CD4-positive, CD25-positive, alpha-beta regulatory T cell (primary cell): ENCODE measurements at places on chromosomes 4 and X. TPM values are rescaled to one million over a fixed set of nuclear protein-coding genes. Genes with fewer than 3 reads are reported as not detected.
A peak's percentile ranks its signal among the peaks of the same experiment; 100 is the strongest.

GRCh38 chr4:126124818-126125217 is 810.1 kb downstream of the FAT4 start:
- DNase-seq: no peak
- no peaks in the 10 kb centered on the region for H3K36me3 ChIP-seq
- H3K27ac ChIP-seq: no peak overlapping the region
- H3K27me3 ChIP-seq: no peaks in the 10 kb centered on the region
- H3K4me3 ChIP-seq: no peak overlapping the region

DNA sequence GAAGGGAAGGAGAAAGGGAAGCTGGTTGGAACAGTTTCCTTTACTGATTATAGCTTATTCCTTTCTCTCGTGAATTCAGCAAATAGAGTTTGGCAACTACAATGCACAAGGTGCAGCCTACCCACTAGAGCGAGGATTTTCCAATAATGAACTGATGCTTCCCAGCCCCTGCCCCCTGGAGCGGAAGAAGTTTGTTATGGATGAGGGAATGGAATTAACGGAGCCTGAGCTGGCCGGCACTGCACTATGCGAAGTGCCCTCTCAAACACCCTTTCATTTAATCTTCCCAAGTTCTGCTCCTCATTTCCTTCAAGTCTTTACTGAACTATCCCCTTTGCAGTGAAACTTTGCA is 42.5 kb upstream of the CBR4 start:
- H3K27me3 ChIP-seq: no peaks in the 10 kb centered on the region
- DNase-seq: no peak
- H3K36me3 ChIP-seq: no peaks in the 10 kb centered on the region
- H3K4me3 ChIP-seq: no peak overlapping the region
- H3K27ac ChIP-seq: no peak overlapping the region

DNA sequence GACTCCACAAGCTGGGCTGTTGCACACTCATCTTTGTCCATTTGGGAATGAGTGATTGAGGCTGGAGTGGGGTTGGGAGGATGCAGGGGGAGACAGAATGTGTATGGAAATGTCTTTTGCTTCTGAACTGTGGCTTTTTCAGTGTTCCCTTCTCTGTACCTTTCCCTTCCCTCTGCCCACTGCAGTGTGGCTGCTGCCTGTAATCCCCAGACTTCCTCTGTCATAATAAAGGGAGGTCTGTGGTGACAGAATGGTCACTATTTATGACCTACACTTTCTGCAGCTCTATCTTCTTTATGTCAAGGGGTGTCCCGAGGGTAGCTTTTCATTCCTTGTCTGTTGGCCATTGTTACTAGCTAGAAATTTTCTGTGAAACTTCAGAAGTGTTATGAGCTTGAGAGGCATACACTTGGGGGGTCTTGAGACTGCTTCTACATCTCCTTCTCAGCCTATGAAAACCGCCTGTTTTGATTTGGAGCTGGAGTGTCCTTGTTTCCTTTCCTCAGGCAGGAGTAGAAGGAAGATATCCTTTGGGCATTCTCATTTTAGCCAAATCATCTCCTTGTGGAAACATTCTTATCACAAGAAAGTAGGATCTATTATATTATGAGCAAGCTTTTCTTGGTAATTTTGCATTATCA is 63.0 kb downstream of the ANK2 start:
- no peak overlapping the region for H3K4me3 ChIP-seq
- DNase-seq: no peak
- H3K27me3 ChIP-seq: no peaks in the 10 kb centered on the region

DNA sequence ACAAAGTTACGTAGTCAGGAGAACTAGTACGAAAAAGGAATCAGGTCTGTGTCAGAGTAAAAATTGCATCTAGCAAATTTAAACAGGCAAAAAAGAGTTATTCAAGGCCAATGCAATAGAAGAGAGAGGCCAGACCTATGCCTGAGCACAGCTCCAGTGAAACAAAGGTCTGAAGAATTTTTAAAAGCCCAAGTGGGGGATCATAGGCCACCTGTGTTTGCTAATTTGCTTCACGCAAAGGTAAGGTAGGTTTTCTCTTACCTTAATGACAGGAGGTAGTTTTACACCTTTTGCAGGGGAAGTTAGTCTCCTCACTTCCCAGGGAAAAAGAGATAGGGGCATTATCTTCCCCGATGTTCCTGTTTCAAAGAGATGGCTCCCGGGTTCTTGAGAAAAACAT is 448.6 kb upstream of the TECRL start:
- H3K4me1 ChIP-seq: no peaks in the 10 kb centered on the region
- no peaks in the 10 kb centered on the region for H3K36me3 ChIP-seq
- H3K4me3 ChIP-seq: no peak overlapping the region
- H3K27me3 ChIP-seq: no peaks in the 10 kb centered on the region

DNA sequence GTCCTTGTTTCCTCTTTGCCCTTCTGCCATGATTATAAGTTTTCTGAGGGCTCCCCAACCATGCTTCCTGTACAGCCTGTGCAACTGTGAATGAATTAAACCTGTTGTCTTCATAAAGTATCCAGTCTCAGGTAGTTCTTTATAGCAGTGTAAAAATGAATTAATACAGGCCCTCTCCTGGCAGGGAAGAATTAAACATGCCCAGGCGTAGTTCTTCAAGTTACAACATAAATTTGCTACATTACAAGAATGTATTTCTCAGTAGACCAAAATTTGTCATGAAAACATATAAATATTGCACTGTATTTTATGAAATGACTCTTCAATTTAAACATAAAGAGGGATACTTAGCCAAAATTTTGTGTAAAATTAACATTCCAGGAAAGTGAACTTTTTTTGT is 1089.9 kb upstream of the PCDH10 start:
- no peaks in the 10 kb centered on the region for H3K27me3 ChIP-seq
- no peaks in the 10 kb centered on the region for H3K4me1 ChIP-seq
- H3K4me3 ChIP-seq: no peak overlapping the region
- no peak overlapping the region for H3K27ac ChIP-seq
- no peaks in the 10 kb centered on the region for H3K36me3 ChIP-seq

- H3K4me3 ChIP-seq: peak overlapping the region; percentile 14
- H3K27ac ChIP-seq: no peak overlapping the region
- H3K27me3 ChIP-seq: no peaks in the 10 kb centered on the region
- H3K4me1 ChIP-seq: peaks cover 21% of the 10 kb centered on the region
- peaks cover 14% of the 10 kb centered on the region for H3K36me3 ChIP-seq
These were observed 15.7 kb downstream of the JADE1 start for GRCh38 chr4:128825226-128825625.

DNA sequence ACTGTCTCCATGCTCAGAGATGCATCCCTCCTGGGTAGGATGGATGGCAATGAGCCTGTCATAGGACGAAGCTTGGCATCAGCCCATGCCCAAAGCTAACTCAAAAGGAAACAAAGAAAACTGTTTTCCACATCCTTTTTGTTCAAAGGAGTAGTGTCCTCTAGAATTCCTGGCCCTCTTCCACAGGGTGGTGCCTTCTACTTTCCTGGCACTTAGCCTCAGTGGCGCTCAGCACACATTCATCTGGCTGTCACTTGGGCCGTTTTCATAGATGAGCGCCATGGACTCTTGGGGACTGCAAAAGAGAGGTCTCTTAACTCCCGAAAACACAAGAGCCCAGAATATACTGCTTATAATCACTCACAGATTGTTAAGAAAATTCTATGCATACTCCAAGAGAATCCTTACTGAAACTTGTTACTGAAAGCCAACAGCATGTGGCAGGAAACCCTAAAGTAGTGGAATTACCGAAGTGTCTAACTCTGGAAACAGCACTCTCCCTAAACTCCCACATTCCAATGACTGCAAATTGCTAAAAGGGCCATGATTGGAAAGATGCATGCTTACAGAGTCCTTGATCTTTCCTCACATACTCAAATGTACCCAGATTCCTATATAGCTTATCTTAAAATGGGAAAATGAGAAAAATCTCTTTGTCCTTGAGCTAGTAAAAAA is 110.0 kb downstream of the HS6ST2 start:
- no peak overlapping the region for H3K27ac ChIP-seq
- no peak for DNase-seq
- H3K4me1 ChIP-seq: no peaks in the 10 kb centered on the region
- no peaks in the 10 kb centered on the region for H3K27me3 ChIP-seq
- no peaks in the 10 kb centered on the region for H3K36me3 ChIP-seq
- no peak overlapping the region for H3K4me3 ChIP-seq

The TRIM60 gene
- not detected for polyA plus RNA-seq

The PHKA1 gene
- polyA plus RNA-seq: not detected
